Activated naive CD4-positive, alpha-beta T cell (primary cell): ENCODE measurements at places on chromosomes 1 and 21.

- DNase-seq = no peak
Measured at GRCh38 chr21:27298465-27298864, 331.6 kb upstream of the ADAMTS5 start.

DNA sequence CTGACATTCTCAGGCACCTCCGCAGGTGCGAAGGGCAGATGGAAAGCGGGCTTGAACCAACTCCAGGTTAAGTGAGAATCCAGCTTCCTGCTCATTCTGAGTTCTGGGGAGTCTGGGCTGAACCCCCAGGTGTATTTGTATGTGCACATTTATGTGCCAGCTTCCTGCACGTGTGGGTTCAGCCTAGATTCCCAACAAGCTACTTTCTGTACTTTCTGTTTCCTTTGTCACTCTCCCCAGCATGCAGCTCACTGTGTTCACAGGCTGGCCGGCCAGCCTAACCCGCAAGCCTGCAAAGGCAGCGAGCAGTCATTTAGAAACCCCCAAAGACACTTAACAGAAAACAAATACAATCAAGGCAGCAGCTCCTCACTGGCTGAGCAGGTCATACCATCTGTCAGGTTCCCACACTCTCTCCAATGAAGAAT lies 1.3 kb upstream of the IL19 start:
- DNase-seq = no peak

DNA sequence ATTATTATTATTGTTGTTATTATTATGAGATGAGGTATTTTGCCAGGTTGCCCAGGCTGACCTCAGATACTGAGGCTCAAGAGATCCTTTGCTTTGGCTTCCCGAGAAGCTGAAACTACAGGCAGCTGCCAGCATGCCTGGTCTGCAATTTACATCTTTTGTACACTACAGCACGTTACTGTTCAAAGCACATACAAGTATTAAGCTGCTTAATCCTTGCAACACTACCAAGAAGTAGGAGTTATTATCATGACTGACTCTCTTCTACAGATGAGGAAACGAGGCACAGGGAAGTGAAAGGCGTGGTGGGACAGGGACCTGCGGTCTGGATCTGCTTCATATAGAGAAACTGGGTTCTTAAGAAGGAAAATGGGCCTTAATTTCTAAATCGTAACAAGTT lies 11.6 kb downstream of the ERG start:
- DNase-seq = no peak

GRCh38 chr1:118404024-118404423 lies 219.0 kb upstream of the SPAG17 start:
- no peak for DNase-seq

DNA sequence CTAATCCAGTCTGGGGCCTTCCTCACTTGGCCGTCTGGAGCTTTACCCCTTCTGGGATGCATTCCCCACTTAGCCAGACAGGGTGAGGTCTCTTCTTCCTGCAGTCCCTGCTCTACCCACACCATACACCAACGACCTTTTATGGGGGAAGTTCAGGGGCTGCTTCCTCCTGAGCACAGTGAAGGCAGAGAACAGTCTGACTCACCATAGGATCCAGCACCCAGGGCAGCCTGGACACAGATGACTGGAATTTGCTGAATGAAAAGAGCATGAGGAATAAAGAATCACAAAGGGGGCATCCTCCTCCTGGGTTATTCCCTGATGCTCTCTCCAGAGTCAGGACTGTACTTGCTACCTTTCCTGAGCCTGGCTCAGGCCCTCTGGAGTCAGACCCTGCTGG lies 4.6 kb upstream of the FOXE3 start:
- no peak for DNase-seq

- DNase-seq = no peak
Measured at GRCh38 chr1:35350872-35351271, 82.4 kb downstream of the ZMYM4 start.

DNA sequence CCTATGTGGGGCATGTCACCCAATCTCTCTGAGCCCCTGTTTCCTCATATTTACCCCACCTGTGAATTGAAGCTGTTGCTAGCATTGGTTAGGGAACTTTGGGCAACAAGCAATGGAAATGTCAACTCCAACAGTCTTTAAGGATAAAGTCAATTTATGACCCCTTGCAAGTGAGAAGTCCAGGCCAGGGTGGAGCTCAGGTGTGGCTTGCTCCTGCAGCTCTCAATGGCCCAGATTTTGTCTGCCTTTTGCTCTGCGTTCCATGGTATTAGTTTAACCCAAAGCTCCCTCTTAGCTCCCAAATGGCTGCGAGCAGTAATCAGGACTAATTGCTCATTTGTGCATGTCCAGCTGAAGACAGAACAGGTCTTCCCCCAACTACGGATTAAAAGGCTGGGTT lies 70.4 kb upstream of the ABCG1 start:
- no peak for DNase-seq

DNA sequence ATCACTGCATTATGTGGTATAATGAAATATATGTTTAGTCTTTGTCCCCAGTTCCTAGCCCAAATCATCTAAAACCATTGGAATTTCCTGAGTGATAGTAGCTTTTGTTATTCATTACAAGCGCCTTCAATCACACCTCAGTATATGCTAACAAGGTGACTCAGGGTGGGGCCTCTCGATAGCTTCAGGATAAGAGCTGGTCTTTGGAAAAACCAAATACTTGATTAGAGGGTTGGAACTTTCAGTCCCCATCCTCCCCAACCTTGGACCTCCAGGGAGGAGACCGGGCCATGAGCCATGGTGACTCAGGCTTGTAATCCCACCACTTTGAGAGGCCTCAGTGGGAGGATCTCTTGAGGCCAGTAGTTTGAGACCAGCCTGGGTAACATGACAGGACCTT lies 5.1 kb upstream of the BRDT start:
- no peak for DNase-seq

DNA sequence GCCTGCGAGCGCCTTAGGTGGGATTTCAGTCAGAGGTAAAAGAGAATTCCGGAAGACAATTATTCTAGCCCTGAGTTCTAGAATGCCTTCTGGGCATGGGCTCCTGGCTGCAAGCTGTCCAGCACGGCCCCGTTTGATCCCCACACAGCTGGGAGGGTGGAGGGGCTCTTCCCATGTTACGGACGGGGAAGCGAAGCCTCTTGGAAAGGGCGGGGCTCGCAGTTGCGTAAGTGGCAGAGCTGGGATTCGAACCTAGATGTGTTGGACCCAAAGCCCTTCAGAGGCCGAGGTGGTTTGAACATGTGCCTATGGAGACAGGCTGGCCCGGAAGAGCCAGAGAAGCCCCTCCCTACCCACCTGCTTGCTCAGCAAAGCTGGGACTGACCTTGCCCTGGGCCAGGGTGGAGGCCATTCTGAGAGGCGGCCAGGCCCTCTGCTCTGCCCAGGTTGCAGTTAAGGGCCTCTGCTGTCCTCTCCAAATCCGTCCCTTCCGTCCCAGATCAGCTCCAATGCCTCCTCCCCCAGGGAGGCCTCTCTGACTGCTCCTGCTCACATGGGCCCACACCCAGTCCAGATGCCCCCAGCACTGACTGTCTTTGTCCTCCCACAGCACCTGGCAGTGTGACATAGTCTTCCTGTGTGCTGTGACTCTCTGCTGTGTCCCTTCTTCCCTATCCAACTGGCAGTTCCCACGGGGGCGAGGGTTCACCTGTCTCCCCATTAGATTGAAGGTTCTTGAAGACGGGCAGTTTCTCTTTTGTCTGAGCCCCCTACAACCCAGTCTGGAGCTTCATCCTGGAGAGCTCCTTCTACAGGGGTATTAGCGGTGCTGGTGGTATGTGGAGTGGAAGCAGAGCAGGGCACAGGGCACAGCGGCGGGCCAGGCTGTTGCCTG lies 1.2 kb upstream of the HSPB7 start:
- DNase-seq = no peak

DNA sequence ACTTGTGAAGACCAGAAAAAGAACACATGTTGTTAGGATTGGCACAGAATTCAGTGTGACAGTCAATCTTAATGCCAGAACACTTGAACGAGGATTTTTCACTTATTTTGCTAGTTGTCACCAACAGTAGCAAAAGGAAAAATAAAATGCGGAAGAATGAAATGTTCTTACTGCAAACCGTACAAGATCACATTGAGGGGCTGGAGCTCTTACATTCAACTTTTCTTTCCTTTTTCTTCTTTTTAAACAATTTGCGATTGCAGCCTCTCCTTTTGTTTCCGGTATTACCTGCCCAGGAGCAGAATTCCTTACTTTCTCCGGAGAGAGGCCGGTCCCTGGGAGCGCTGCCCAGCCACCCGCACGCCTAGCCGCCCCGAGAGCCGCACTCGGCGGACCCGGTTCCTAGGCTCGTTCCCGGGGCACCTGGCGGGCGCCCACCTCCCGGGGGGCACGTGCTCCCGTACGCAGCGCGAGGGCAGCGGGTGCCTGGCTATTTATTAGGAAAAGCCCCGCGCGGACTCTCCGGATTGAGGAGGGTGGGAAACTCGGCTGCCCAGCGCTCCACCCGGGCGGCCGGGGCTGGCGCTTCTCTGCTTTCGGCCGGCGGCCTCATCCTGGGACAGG lies 1.2 kb upstream of the CAMTA1 start:
- no peak for DNase-seq

DNA sequence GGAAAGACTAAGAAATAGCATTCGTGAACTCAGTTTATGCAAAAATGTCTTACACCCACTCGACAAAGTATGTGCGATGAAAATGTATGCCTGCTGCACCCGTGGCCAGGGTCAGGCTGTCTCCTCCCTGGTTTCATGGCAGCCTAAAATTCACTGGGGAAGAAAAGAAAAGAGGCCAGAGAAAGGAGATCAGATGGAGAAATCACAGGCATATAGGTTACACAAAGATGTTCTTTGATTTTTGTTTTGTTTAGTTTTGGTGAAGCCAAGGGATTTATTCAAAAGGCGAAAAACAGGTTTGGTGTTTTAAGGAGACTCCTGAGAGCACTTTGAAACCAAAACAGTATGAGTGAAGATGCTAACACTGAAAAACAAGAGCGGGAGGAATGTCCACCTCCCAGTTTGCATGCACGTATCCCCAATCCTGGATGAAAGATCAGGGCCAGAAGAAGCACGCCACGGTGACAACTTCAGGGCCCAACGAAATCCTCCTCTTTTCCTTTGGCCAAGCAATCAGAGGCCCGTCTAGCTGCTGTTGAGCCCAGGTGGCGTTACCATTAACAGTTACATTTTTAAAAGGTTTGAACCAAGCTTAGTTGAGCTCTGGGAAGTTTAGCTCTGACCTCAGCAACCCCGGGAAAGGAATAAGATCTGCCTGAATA lies 992 bp upstream of the SSX2IP start:
- DNase-seq = no peak

- DNase-seq = no peak
Measured at GRCh38 chr1:1342584-1343115, 6.6 kb downstream of the DVL1 start.

DNA sequence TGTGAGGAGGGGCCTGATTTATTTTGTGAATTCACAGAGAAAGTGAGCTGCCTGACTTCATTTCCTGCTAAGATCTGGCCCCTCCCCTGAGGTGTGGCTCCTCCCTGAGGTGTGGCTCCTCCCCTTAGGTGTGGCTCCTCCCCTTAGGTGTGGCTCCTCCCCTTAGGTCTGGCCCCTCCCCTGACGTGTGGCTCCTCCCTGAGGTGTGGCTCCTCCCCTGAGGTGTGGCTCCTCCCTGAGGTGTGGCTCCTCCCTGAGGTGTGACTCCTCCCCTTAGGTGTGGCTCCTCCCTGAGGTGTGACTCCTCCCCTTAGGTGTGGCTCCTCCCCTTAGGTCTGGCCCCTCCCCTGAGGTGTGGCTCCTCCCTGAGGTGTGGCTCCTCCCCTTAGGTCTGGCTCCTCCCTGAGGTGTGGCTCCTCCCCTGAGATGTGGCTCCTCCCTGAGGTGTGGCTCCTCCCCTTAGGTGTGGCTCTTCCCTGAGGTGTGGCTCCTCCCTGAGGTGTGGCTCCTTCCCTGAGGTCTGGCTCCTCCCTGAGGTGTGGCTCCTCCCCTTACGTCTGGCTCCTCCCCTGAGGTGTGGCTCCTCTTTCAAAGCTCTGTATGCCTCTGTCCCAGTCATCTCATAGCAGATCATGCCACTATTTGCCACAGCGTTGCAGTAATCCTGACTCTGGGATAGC lies 26.9 kb upstream of the LRRC3 start:
- DNase-seq = peak; percentile 27

DNA sequence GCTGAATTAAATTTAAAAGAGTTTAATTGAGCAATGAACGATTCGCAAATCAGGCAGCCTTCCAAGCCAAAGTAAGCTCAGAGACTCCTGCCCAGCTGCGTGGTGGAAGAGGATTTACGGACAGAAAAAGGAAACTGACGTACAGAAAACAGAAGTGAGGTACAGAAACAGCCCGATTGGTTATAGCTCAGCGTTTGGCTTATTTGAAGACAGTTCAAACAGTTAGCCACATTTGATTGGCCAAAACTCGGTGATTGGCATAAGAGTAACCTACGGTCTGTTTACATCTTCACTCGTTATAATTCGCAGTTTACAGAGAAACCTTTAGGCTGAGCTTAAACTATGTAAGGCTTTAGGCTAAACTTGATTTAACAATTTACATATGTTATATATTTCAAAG lies 46.9 kb downstream of the CR1L start:
- DNase-seq = no peak

DNA sequence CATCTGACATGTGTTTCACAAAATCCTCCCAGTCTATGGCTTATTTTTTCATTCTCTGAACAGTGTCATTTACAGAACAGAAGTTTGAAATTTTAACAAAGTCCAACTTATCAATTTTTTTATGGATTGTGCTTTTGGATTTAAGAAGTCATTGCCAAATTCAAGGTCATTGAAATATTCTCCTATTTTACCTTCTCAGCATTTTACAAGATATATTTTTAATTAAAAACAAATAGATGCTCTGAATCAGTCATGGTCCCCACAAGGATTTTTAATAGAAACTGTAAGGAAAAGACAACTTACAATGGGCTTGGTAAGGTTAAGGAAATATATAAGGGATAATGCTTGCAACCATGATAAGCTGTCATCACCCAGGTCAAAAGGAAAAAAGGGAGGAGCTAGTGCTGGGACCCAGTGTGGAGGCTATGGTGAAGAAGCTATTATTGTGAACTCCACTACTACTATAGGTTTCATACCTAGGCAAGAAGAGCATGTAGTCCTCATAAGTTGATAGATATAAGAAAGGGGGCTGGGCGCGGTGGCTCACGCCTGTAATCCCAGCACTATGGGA lies 144.5 kb upstream of the KCNJ15 start:
- no peak for DNase-seq

DNA sequence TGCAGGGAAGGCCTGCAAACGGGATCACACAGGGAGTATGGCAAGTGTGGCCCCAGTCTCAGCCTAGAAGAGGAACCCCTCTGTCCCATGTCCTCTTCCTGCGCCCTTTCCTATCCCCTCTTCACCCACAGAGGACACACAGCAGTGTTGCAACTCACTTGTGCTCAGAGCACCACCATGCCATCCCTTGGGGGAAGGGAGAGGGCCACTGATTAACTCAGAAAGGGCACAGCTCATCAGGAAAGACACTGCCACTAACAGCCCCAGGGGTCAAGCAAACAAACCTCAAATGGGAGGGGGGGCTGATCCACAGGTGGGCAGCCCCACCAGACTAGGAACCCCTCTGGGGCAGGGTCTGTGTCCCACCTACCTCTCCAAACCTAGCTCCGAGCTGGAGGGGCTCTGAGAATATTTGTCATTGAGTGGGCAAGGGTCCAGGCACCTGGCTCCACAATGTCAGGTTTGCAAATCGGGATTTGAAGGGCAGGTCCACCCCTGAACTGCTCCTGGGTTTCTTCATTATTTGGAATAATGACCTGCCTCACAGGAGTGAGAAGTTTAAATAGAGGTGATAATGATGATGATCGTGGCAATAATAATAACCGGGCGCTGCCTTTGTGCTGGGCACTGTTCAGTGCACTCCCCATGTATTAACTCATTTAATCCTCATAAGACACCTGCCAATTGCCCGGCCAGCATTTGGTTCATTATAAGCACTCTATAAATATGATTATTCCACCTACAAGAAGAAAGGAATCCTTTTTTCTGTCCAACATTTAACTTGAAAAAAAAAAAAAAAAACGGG lies 1.0 kb downstream of the ALDH4A1 start:
- no peak for DNase-seq

- no peak for DNase-seq
Measured at GRCh38 chr1:205630241-205630640, 1.6 kb downstream of the ELK4 start.
